Lower lobe of right lung (tissue), 2 donors: ENCODE measurements at places on chromosomes 12 and 14.

DNA sequence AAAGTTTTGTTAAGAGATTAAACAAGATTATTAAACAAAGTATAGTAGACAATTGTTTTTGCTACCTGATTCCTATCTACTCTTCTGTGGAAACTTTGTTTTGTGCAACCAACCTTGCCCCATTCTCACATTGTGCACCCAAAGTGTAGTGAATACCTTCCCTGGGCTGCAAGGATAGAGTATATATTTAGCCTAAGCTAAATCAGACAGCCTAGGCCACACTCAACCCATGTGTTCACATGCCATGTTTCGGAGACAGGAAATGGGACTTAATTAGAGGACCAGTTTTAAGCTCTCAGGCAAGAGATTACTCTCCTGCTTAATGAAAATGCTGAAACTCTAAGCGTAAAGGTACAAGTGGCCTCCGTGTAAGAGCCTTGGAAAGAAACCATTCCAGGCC is 734.9 kb upstream of the USP15 start:
- no peaks in the 10 kb centered on the region for H3K36me3 ChIP-seq
- H3K4me1 ChIP-seq: no peaks in the 10 kb centered on the region
- H3K27ac ChIP-seq: no peak overlapping the region
- H3K27me3 ChIP-seq: no peaks in the 10 kb centered on the region

DNA sequence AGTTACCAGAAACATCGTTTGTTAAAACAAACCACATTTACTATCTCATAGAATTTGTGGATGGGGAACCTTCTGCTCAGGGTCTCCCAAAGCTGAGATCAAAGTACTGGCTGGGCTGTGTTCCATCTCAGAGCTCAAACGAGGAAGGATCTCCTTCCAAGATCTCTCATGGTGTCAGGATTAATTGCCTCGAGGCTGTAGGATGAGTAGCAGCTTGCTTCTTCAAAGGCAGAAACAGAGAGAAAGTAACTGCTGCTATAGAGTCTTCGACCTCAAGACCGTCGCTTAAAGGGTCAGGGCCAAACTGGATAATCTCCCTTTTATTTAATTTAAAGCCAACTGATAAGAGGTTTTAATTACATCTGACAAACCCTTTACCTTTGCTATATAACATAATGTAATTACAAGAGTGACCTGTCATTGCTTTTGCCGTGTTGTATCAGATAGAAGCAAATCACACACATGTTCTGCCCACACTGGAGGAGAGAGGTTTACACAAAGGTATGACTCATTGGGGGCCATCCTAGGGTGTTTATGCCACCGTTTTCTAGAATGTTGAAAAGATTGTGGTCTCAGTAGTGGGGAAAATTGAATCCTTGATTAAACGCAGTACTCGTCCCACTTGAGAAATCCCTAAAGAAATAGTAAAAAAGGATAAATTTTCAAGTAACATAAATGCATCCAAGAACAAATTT is 868.8 kb upstream of the TMEM132C start:
- H3K4me1 ChIP-seq: no peaks in the 10 kb centered on the region
- H3K4me3 ChIP-seq: no peak overlapping the region
- no peaks in the 10 kb centered on the region for H3K27me3 ChIP-seq
- H3K27ac ChIP-seq: no peak overlapping the region

- H3K27ac ChIP-seq: no peak overlapping the region
- H3K4me1 ChIP-seq: no peaks in the 10 kb centered on the region
Measured at GRCh38 chr12:75917083-75917482, 114.5 kb downstream of the PHLDA1 start.

DNA sequence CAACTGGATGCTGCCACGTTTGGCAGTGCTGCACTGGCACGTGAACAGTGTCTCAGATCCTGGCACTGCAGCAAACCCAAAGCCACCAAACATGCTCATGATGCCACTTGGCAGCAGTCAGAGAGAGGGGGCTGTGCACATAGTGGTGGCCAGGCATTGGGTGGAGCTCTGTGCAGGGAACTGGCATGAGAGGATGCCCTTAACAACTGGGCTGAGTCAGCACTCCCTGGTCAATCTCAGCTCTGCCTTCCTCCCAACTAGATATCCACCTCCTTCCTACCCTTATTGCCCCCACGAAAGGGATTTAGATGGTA is 37.0 kb downstream of the ZFHX2 start:
- no peaks in the 10 kb centered on the region for H3K4me1 ChIP-seq
- H3K27ac ChIP-seq: no peak overlapping the region
- H3K4me3 ChIP-seq: no peak overlapping the region
- no peak for DNase-seq
- no peaks in the 10 kb centered on the region for H3K27me3 ChIP-seq
- no peaks in the 10 kb centered on the region for H3K36me3 ChIP-seq

DNA sequence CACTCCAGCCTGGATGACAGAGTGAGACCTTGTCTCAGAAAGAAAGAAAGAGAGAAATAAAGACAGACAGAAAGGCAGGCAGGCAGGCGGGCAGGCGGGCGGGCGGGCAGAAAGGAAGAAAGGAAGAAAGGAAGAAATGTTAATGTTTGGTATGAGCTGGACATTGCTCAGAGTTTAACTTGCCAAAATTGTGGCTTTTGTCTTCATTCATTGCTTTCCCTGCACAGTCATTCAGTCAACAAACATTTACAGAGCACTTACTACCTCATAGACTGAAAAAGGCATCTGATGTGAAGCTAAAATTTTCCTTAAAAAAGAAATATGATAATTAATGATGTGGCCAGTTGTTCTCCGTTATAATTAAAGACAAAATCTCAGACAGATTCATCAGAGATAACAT is 247.1 kb downstream of the SPTSSA start:
- DNase-seq: no peak
- no peak overlapping the region for H3K4me3 ChIP-seq
- no peaks in the 10 kb centered on the region for H3K36me3 ChIP-seq
- no peaks in the 10 kb centered on the region for H3K4me1 ChIP-seq

DNA sequence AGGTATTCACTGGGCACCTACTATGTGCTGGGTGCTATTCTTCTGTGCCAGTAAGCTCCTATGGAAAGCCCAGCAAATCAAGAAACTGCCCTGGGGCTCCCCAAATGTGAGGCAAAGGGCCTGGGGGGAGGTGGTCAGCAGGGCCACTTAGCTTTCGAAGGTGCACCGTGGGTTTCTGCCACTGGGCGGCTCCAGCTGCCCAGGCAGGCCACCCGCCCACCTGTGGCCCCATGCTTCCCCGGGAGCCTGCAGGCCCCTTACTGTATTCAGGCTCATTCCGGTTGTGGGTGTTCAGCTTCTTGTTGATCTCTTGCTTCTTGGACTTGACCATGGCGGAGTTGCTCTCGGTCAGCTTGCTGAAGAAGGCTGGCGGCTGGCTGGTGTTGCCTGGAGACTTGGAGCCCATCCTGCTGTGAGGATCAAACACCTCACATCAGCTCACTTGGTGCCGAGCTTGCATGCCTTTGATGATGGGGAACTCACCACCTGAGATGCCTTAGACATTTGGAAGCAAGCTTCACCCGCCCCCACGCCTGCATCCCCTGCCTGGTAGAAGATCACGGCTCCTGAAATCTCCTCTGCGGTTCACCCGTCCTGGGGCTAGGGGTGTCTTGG is 37.3 kb downstream of the RFLNA start:
- H3K36me3 ChIP-seq: peaks cover 96% of the 10 kb centered on the region
- no peak overlapping the region for H3K4me3 ChIP-seq
- no peak overlapping the region for H3K27ac ChIP-seq
- no peak for DNase-seq
